Activated T-cell treated with anti-CD3 and anti-CD28 coated beads, Interleukin-2, amount 50 U/mL, for 72 hours (primary cell): ENCODE measurements at places on chromosomes 3 and 15. TPM values are rescaled to one million over a fixed set of nuclear protein-coding genes. Genes with fewer than 3 reads are reported as not detected.

GRCh38 chr3:20646425-20646824 is 460.4 kb upstream of the SGO1 start:
- no peak for DNase-seq
- H3K4me3 ChIP-seq, result no peak overlapping the region
- no peaks in the 10 kb centered on the region for H3K27me3 ChIP-seq
- H3K4me1 ChIP-seq, result no peaks in the 10 kb centered on the region

GRCh38 chr15:72206677-72207000 is 9.1 kb upstream of the GRAMD2A start:
- H3K27ac ChIP-seq, result peak overlapping the region; percentile 78
- no peak for DNase-seq
- peaks cover 26% of the 10 kb centered on the region for H3K4me1 ChIP-seq
- H3K4me3 ChIP-seq, result no peak overlapping the region
- H3K27me3 ChIP-seq, result no peaks in the 10 kb centered on the region
- H3K36me3 ChIP-seq, result peaks cover 64% of the 10 kb centered on the region

The WDR53 gene
- 27.6 TPM for total RNA-seq

DNA sequence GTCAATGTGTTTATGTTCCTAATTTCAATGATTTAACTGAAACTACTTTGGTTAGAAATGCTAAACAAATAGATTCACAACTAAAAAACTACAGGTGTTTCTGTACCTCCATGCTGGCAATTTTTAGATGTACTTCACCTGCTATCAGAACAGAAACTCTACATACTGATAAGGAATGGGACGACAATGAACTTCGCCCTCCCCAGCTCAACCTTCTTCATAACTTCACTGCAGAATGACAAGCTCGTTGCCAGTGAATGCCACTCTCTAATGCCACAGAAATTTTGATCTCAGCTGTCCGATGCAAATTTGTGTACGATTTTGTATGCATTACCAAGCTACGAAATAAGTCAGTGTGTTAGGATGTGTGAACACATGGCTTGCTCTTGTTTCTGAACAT is 133.4 kb downstream of the FOXP1 start:
- peaks cover 99% of the 10 kb centered on the region for H3K4me1 ChIP-seq
- no peaks in the 10 kb centered on the region for H3K36me3 ChIP-seq
- DNase-seq, result no peak
- H3K4me3 ChIP-seq, result peak overlapping the region; percentile 61
- no peaks in the 10 kb centered on the region for H3K27me3 ChIP-seq

- H3K27me3 ChIP-seq, result no peaks in the 10 kb centered on the region
- peak overlapping the region; percentile 81 for H3K27ac ChIP-seq
- H3K4me1 ChIP-seq, result peaks cover 57% of the 10 kb centered on the region
- peak overlapping the region; percentile 88 for H3K4me3 ChIP-seq
- peaks cover 4% of the 10 kb centered on the region for H3K36me3 ChIP-seq
These were observed 1.2 kb downstream of the IFT122 start for GRCh38 chr3:129441215-129441614.

The TMIE gene
- total RNA-seq, result 1.2 TPM

The SEMA5B gene
- total RNA-seq, result not detected

DNA sequence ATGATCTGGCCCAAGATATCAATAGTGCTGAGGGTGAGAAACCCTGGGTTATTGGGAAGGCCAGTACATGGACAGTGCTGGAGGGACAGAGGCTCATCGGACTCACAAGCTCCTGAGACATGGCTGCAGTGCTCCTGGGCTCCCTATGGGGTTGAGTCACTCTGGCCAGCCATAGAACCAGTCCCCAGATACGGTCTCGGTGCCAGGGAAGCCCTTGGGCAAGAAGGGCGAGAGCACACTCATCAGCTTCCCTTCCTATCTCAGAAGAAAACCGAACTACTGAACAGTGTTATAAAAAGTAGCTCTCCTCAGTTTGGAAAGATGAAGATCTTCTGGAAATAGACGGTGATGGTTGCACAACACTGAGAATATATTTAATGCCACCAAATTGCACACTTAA is 34.4 kb downstream of the POC1A start:
- H3K27me3 ChIP-seq, result no peaks in the 10 kb centered on the region
- peaks cover 6% of the 10 kb centered on the region for H3K36me3 ChIP-seq
- H3K4me1 ChIP-seq, result no peaks in the 10 kb centered on the region
- H3K4me3 ChIP-seq, result no peak overlapping the region

GRCh38 chr3:81579744-81580143 is 181.7 kb downstream of the GBE1 start:
- H3K4me3 ChIP-seq, result no peak overlapping the region
- no peak for DNase-seq
- no peaks in the 10 kb centered on the region for H3K27me3 ChIP-seq
- no peaks in the 10 kb centered on the region for H3K36me3 ChIP-seq
- H3K27ac ChIP-seq, result no peak overlapping the region
